NCI-H460 (cell line): ENCODE measurements at places on chromosomes 7 and 10.

GRCh38 chr10:113292086-113292485 lies 260.8 kb upstream of the HABP2 start:
- DNase-seq, result no peak

DNA sequence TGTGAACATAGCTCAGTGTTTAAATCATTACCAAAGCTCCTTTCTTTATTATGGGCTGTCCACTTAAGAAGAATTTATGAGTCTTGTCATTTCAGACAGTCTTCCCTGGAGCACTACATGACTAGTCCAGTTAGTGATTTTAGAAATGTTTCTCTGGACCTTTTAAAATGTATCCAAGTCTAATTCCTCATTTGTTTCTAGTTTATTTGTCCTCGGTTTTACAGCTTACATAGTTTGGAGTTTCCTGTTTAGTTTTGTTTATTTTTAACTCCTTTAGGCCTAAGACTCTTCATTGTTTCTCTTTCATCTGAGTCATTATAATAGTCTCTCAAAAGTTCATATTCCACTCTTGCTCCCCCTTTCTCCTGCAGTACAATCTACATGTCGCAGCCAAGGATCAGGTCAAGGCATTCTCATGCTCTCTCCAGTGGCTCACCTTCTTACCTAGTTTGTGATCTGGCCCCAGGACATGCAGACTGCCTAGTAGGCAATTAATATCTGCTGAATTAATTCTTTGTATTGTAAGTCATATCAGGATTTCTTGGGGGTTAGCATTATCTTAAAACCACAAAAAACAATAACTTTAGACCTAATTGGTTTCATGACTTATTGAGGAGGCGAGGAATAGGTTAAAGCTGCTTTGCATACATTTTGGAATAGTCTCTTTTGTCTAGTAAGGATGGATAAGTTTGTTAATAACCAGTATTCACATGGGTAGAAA lies 93.8 kb downstream of the MAPK8 start:
- DNase-seq, result no peak

DNA sequence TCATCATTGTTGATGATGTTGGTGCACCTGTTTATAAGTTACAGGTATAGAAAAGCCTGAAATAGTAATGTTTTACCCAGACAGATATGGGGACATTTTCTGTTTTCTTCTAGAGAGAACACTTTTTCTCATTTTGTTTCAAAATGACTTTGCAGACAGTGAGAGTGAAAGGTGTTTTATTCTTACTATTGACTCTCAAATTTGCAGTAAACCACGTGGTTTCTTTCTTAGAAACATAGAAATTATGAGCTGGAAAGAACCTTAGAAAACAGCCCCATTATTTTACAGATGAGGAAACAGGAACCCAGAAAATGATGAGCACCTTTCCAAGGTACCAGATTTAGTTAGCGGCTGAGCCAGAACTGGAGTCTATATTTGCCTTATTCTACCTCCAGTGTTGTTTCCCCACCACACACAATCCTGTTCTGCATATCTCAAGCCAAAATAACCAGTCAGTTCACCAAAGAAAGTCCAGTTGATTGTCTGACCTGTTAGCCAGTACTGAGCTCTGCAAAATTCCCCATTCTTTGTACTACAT lies 138.9 kb upstream of the AHR start:
- DNase-seq, result no peak

DNA sequence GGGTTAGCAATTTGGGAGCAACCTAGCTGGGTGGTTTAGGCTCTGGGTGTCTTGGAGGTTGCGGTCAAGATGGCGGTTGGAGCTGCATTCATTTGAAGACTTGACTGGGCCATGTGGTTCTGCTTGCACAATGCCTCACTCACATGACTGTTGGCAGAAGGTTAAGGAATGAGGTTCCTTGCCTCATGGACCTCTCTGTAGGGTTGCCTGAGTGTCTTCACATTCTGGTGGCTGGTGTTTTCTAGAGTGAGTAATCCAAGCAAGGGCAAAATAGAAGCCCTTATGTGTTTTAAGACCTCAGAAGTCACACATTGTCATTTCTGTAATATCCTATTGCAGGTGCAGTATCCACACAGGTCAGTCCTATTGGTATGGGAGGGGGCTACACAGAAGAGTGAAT lies 52.0 kb downstream of the CDK14 start:
- no peak for DNase-seq

- no peak for DNase-seq
Observed at GRCh38 chr7:149459540-149460452, 1.1 kb downstream of the ZNF777 start.

DNA sequence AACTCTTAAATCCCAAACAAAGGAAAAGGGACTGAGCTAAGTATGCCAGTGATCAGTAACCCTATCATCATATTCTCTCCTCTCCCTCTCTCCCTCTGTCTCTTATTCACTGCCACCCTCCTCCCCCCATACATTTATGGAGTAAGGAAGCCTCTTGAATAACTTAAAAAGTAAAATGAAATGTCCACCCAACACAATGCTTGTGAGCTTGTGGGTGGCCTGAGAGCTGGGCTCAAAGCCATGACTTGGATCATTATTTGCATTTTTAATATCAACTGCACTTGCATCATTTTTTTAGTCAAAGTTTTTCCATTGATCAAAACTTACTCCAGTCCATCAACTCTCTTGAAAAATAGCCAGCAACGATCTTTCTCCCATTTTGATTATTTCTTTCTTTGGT lies 46.8 kb downstream of the FAM107B start:
- DNase-seq, result no peak

DNA sequence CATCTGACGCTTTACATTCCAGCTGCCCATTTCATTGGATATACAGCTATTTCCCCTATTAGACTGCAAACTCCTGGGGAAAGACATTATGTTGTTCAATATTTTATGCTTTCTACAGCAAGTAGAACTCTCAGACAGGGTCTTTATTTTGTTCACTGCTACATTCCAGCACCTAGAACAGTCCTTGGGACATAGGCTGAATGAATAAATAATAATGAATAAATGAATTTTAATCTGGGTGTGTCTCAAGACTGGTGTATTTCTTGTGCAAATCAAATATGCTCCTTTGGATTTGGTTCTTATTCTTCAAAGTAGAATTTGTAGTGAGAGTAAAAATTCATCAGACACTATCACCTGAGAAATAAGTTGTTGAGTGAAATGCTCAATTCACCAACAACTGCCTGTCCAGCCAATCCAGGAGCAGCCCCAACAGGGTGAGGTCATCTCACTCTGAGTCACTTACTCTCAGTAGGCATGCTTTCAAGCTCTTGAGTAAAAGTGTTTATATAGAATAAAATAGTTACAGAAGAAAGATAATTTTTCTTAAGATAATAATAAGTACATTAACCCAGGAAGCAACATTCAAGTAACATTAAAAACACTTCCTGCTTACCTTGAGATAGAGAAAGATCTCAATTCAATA lies 287.5 kb upstream of the NPVF start:
- DNase-seq, result no peak

- no peak for DNase-seq
Observed at GRCh38 chr10:84743483-84743882, 415.1 kb downstream of the CCSER2 start.

GRCh38 chr10:43202224-43202656 lies 64.0 kb downstream of the CSGALNACT2 start:
- DNase-seq, result peak; percentile 26
